Stimulated activated naive CD8-positive, alpha-beta T cell treated with anti-CD3 and anti-CD28 coated beads, Interleukin-15, amount 100 ng/mL, for 72 hours (primary cell): ENCODE measurements at places on chromosomes 3 and 15.

GRCh38 chr3:132660811-132661070, 612 bp downstream of the UBA5 start:
- no peak for DNase-seq

- DNase-seq, result no peak
Observed at GRCh38 chr3:181712226-181712552, 464 bp downstream of the SOX2 start.

- no peak for DNase-seq
Observed at GRCh38 chr3:105139881-105140560, 226.7 kb upstream of the ALCAM start.

DNA sequence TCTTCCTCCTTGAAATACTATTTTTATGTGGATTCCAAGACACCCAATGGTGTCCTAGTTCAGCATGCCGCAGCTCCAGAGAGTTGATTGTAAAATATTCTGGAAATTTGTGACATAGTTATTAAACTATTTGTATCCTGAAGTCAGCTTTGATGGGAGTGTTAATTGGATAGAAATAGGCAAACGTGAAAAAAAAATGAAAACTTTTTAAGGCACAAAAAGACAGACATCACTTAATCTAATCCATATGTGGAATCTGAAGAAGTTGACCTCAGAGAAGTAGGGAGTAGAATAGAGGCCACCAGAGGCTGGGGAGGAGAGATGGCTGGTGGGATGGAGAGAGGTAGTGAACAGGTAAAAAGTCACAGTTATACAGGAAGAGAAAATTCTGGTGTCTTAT, 704.2 kb downstream of the ROBO1 start:
- no peak for DNase-seq

DNA sequence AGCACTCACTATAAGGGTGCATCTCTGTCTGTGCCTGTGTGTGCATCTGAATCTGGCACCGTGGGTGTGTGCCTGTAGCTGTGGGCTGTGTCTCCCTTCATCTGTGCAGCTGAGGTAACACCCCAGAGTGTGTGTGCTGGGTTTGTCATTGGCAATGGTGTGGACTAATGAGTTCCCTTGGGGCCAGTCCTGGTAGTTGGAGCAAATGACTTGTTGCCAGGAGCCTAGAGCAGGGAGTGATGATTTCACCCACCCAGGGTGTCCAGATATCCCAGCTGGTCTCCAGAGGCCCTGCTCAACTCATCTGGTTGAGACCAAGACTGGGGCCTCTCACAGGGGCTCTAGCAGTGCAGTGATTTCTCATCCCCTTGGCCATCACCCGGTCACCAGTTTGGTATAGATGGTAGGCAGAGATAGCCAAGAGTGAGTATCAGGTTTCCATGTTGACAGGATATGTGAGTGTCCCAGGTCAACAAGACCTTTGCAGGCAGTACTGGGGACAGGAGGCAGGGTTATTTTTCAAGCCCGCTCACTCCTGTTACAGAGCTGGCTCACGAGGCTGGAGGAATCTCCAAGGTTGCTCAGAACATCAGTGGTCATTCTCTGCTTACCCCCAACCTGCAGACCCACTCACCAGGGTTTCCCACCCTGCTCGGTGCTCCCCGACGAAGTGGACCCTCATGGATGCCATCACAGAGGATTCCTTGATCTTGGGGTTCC, 4.1 kb upstream of the HDAC11 start:
- DNase-seq, result no peak

GRCh38 chr15:100254285-100254684, 87.5 kb downstream of the ADAMTS17 start:
- no peak for DNase-seq

DNA sequence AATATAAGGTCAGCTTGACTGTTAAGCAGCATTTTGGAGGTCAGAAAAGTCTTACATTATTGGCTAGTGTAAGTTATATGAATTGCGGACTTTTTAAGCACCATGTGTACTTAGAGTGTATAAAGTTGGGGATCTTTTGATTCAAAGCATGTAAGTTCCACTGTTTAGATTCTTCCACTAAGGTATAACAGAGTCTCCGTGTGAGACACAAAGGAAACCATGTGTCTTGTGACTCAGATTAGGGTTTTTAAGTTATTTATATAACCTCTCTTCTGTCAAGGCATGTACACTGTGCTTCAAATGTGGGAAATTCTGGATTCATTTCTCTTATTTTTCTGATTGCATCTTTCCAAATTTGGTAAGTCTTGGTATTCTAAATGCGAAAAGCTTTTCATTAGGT, 143.5 kb upstream of the SOX2 start:
- no peak for DNase-seq
